ENCODE measurements at places on chromosomes 4 and X. TPM values are rescaled to one million over a fixed set of nuclear protein-coding genes. Genes with fewer than 3 reads are reported as not detected.
A peak's percentile ranks its signal among the peaks of the same experiment; 100 is the strongest.

The FMR1NB gene
- total RNA-seq = 48.2 TPM

The KIT gene
- 15.2 TPM for total RNA-seq

The GAGE1 gene
- 14.5 TPM for total RNA-seq

The PALLD gene
- 138 TPM for total RNA-seq

The MAGEA4 gene
- total RNA-seq = 43.4 TPM

The NAA11 gene
- total RNA-seq = 23.0 TPM

The SPIN4 gene
- 2.2 TPM for total RNA-seq

DNA sequence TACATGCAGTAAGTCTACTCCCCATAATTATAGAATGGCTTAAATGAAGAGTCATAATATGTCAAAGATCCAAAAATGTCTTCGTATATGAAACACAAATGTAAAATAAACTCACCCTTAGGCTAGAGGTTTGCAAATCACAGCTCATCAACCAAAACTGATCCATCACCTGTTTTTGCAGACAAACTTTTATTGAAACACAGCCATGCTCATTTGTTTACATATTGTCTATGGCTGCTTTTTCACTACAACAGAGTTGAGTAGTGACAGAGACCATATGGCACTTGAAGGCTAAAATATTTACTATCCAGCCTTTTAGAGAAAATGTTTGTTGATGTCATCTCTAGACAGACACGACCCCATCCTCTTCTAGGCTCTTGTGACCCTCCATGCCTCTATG is 64.5 kb upstream of the GEMIN8 start:
- no peak for DNase-seq
- H3K27me3 ChIP-seq = no peaks in the 10 kb centered on the region
- H3K4me3 ChIP-seq = no peak overlapping the region

GRCh38 chr4:2252530-2253091 is 9.3 kb downstream of the MXD4 start:
- no peak overlapping the region for H3K27ac ChIP-seq
- DNase-seq = no peak
- H3K4me1 ChIP-seq = peaks cover 32% of the 10 kb centered on the region
- H3K27me3 ChIP-seq = no peaks in the 10 kb centered on the region
- H3K36me3 ChIP-seq = no peaks in the 10 kb centered on the region

GRCh38 chr4:137851435-137851834 is 319.1 kb upstream of the PCDH18 start:
- H3K36me3 ChIP-seq = no peaks in the 10 kb centered on the region
- H3K27me3 ChIP-seq = no peaks in the 10 kb centered on the region
- no peak overlapping the region for H3K27ac ChIP-seq

GRCh38 chr4:54066718-54067129 is 2.3 kb upstream of the CHIC2 start:
- peak; percentile 79 for DNase-seq
- no peaks in the 10 kb centered on the region for H3K36me3 ChIP-seq
- no peak overlapping the region for H3K4me3 ChIP-seq
- H3K27ac ChIP-seq = peak overlapping the region; percentile 100
- no peaks in the 10 kb centered on the region for H3K27me3 ChIP-seq

GRCh38 chr4:173415092-173415491 is 16.2 kb upstream of the SCRG1 start:
- no peak for DNase-seq
- H3K4me1 ChIP-seq = no peaks in the 10 kb centered on the region
- no peak overlapping the region for H3K27ac ChIP-seq
- no peak overlapping the region for H3K4me3 ChIP-seq

DNA sequence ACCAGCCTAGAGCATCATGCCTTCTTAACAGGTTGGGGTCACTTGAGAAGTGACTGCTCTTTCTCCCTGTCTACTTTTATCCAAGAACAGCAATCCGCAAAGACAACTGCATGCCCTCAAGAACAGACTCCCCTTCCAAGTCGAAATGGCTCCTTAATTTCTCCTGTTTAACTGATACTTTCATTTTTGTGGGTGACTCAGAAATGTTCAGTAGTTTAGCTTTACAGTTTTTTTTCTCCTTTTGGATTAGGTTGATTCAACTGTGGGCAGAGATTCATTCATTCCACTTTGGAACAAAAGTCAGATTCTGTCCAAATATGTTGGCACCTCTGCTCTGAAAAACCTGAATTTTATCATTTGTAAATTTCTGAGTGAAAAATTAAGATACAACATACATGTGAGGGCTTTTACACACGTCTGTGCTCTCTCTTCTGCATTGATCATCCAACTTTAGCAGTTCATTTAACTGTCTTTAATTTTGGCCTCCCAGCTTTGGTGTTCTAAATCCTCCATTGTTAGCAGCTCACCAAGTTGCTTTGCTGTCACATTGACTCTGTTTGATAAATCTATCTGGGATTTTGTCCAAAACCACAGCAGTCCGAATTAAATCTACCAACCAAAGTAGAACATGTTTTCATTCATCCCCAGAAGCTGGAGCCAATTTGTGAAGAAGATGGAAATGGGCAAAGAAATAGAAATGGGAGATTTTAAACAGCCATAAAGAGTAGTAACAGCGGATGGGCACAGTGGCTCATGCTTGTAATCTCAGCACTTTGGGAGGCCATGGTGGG is 50.0 kb downstream of the HOPX start:
- no peak for DNase-seq
- H3K27ac ChIP-seq = no peak overlapping the region
- no peaks in the 10 kb centered on the region for H3K27me3 ChIP-seq

GRCh38 chrX:121639781-121640180 is 592.4 kb downstream of the GLUD2 start:
- no peak overlapping the region for H3K4me3 ChIP-seq
- H3K36me3 ChIP-seq = no peaks in the 10 kb centered on the region
- DNase-seq = no peak

DNA sequence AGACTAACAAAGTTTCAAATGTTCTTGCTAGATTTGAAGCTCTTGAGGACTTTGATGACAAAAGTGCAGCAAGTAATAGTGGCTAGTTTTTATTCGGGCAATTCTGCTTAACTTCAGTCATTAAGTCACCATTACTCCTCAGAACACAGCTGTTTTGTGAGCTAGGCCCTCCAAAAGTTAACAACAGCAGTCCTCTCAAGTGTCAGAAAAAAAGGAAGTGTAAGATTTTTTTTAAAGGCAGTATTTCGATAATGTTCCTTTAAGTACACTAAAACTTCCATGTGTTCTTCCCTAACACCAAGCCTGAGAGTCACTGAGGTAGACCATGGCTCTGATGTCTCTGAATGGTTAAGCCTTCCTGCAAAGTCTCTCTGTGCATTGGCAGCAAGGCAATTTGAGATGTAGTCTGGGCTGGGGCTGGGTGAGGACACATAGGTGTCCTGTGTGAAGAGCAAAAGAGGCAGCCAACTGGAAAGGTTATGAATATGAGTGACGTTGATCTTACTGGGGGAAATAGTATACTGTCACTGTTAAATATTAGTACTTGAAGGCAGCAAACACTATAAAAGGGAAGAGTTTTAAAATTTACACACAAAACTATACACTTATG is 174.0 kb upstream of the MAP3K15 start:
- no peaks in the 10 kb centered on the region for H3K27me3 ChIP-seq
- H3K36me3 ChIP-seq = no peaks in the 10 kb centered on the region
- H3K27ac ChIP-seq = no peak overlapping the region
- DNase-seq = no peak

GRCh38 chr4:125392694-125393093 is 77.9 kb downstream of the FAT4 start:
- H3K27me3 ChIP-seq = no peaks in the 10 kb centered on the region
- no peaks in the 10 kb centered on the region for H3K4me1 ChIP-seq
- no peak overlapping the region for H3K27ac ChIP-seq

DNA sequence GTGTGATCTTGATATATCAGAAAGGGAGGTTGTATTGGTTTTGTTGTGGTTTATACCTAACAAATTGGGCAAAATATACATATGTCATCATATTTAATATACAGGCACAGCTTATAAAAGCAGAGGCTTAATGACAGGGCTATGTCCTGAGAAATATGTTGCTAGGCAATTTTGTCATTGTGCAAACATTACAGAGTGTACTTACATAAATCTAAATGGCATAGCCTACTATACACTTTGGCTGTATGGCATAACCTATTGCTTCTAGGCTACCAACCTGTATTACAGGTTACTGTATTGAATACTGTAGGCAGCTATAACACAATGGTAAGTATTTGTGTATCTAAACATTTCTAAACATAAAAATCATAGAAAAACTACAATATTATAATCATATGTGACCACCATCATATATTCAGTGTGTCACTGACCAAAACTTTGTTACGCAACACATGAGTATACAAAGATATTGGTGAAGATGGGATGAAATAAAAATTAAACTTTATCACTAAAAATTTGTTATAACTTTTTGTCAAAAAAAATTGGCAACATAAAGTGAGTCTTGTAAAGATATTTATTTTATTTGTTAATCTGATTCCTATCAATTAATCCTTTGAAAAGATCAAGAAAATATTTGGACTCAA is 414.0 kb upstream of the HS3ST1 start:
- no peak for DNase-seq
- no peak overlapping the region for H3K27ac ChIP-seq
- H3K27me3 ChIP-seq = no peaks in the 10 kb centered on the region
- H3K4me3 ChIP-seq = no peak overlapping the region
- H3K4me1 ChIP-seq = no peaks in the 10 kb centered on the region
- H3K36me3 ChIP-seq = no peaks in the 10 kb centered on the region

GRCh38 chrX:22037911-22038537 is 5.9 kb downstream of the PHEX start:
- H3K36me3 ChIP-seq = no peaks in the 10 kb centered on the region
- no peak overlapping the region for H3K27ac ChIP-seq
- no peak overlapping the region for H3K4me3 ChIP-seq
- no peaks in the 10 kb centered on the region for H3K4me1 ChIP-seq
- DNase-seq = no peak
- H3K27me3 ChIP-seq = no peaks in the 10 kb centered on the region

DNA sequence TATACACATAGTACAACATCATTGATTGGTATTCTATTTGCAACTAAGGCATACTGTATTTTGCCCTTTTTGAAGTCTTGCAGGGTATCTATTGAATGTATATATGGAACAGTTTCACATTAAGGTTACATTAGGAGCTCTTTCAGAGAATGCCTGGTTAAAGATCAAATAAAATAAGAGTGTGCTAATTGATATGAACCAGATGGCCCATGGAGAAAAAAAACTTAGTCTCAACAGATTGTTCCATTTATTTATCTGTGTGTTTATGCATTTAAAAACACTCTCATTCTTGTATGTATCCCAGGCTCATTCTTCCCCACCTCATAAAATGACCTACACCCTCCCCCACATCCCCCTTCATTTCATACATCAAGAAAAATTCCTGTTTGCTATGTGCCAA is 35.2 kb upstream of the GRIA2 start:
- no peak for DNase-seq
- no peak overlapping the region for H3K4me3 ChIP-seq
- no peak overlapping the region for H3K27ac ChIP-seq
- H3K27me3 ChIP-seq = no peaks in the 10 kb centered on the region
- H3K4me1 ChIP-seq = no peaks in the 10 kb centered on the region

GRCh38 chrX:24347881-24348280 is 12.6 kb upstream of the SUPT20HL1 start:
- no peaks in the 10 kb centered on the region for H3K4me1 ChIP-seq
- no peak overlapping the region for H3K4me3 ChIP-seq
- peak overlapping the region; percentile 53 for H3K27ac ChIP-seq

DNA sequence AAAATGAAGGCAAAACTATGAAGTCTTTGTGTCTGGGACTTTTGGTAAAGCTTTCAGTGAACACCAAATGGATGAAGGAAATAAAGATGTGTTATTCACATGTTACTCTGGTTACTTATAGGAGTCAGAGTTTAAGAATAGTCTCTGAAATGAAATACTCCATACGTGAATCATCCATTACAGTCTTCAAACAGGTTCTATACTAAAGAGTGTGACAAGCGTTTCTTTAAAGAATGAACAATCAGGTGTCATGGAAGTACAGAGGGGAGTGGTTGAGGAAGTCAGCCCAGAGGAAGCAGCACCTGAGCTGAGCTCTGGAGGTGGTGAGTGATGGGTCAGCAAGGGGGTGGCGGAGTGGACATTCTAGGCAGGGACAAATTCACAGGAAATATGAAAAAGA is 41.8 kb upstream of the SORBS2 start:
- no peak overlapping the region for H3K27ac ChIP-seq
- DNase-seq = no peak
- no peaks in the 10 kb centered on the region for H3K36me3 ChIP-seq
- no peaks in the 10 kb centered on the region for H3K27me3 ChIP-seq

GRCh38 chr4:54539500-54540029 is 118.2 kb upstream of the KIT start:
- H3K4me1 ChIP-seq = peaks cover 4% of the 10 kb centered on the region
- DNase-seq = peak; percentile 63
- no peaks in the 10 kb centered on the region for H3K36me3 ChIP-seq

DNA sequence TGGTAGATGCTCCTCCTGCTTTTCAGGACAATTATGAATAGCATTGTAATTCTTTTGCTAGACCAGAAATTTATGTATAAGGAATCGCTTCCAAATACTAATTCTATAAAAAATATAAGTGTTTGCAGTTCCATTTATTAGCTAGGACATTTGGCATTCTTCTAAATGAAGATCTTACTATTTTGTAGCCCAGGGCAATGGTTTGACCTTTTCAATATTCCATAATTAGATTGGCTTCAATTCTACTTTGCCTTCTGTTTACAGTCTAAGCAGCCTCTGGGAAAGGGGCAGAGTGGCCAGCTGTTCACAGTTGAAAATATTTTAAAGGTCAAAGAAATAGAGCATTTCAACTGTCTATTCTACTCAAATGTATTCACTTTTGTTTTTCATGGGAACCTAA is 912.1 kb upstream of the GRIA3 start:
- no peak overlapping the region for H3K4me3 ChIP-seq
- H3K27me3 ChIP-seq = no peaks in the 10 kb centered on the region
- no peaks in the 10 kb centered on the region for H3K36me3 ChIP-seq
- H3K27ac ChIP-seq = no peak overlapping the region

- no peaks in the 10 kb centered on the region for H3K4me1 ChIP-seq
- no peak overlapping the region for H3K4me3 ChIP-seq
- no peaks in the 10 kb centered on the region for H3K27me3 ChIP-seq
- H3K36me3 ChIP-seq = no peaks in the 10 kb centered on the region
These were observed 17.0 kb upstream of the MAGED1 start for GRCh38 chrX:51876441-51876840.

GRCh38 chr4:22496165-22496813 is 19.6 kb downstream of the ADGRA3 start:
- no peaks in the 10 kb centered on the region for H3K36me3 ChIP-seq
- no peak overlapping the region for H3K4me3 ChIP-seq
- DNase-seq = no peak
- H3K27ac ChIP-seq = no peak overlapping the region
- H3K4me1 ChIP-seq = no peaks in the 10 kb centered on the region

DNA sequence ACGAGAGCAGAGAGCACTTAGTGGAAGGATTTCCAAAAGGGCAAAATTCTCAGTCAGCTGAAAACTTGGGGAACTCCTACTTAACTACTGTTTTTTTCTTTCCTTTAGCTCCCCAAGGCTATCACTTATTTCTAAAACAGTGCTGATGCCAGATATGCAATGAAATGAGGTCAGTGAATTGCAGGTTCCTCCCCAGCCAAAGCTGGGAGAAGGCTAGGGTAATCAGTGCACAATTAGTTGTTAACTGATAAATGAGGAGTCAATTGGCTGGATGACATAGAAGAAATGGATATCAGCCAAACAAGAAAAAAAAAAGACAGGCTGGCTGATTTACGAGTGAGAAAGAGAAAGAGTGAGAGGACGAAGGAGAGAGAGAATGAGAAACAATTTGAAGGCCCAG is 195.6 kb downstream of the GPC3 start:
- no peaks in the 10 kb centered on the region for H3K36me3 ChIP-seq
- no peaks in the 10 kb centered on the region for H3K4me1 ChIP-seq
- DNase-seq = no peak
- no peaks in the 10 kb centered on the region for H3K27me3 ChIP-seq
- H3K27ac ChIP-seq = no peak overlapping the region

- H3K4me1 ChIP-seq = no peaks in the 10 kb centered on the region
- H3K4me3 ChIP-seq = no peak overlapping the region
- no peaks in the 10 kb centered on the region for H3K36me3 ChIP-seq
- no peak overlapping the region for H3K27ac ChIP-seq
These were observed 873.2 kb downstream of the RPA4 start for GRCh38 chrX:97756879-97757278.

All from testis (tissue), 5 donors.